ENCODE measurements at places on chromosomes 7 and 10. TPM values are rescaled to one million over a fixed set of nuclear protein-coding genes. Genes with fewer than 3 reads are reported as not detected.

GRCh38 chr10:49012603-49013002 is 73.0 kb upstream of the LRRC18 start:
- H3K4me1 ChIP-seq: no peaks in the 10 kb centered on the region
- no peaks in the 10 kb centered on the region for H3K27me3 ChIP-seq
- no peaks in the 10 kb centered on the region for H3K36me3 ChIP-seq
- no peak for DNase-seq
- no peak overlapping the region for H3K27ac ChIP-seq

GRCh38 chr7:99385564-99385963 is 11.0 kb downstream of the ARPC1B start:
- no peaks in the 10 kb centered on the region for H3K27me3 ChIP-seq
- H3K4me1 ChIP-seq: peaks cover 35% of the 10 kb centered on the region
- peaks cover 52% of the 10 kb centered on the region for H3K36me3 ChIP-seq
- H3K27ac ChIP-seq: peak overlapping the region; percentile 37

DNA sequence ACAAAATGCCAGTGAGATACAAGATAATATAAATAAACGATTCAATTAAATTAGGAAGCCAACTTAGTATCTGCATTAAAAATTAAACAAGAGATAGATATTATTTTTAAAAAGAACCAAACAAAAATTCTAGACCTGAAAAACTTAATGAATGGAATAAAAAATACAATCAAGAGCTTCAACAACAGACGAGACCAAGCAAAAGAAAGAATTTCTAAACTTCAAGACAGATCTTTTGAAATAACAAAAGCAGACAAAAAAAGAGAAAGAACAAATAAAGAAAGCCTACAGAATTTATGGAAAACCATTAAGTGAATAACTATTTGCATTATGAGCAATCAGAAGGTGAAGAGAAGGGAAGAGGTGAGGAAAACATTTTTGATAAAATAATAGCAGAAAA is 555.2 kb downstream of the GRID1 start:
- no peak overlapping the region for H3K4me3 ChIP-seq
- DNase-seq: no peak
- no peaks in the 10 kb centered on the region for H3K36me3 ChIP-seq
- no peaks in the 10 kb centered on the region for H3K27me3 ChIP-seq

DNA sequence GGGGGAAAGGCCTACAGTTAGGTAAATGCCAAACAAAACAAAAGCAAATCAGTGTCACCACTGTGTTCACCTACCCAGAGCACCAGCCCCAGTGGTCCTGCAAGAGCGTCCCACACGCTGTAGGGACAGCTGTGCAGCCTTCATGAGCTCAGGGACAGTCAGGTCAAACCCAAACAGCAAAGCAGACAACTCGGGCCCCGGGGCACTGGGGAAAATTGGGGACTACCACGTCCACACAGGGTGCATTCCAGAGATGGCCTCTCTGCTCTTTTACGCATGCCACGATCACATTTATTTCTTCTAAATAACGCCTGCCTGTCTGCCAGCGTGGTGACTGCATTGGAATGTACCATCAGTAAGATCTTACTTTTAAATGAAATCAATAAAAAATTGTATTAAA is 21.7 kb downstream of the EBF3 start:
- peaks cover 3% of the 10 kb centered on the region for H3K27me3 ChIP-seq
- H3K4me1 ChIP-seq: no peaks in the 10 kb centered on the region
- no peak overlapping the region for H3K4me3 ChIP-seq
- no peak for DNase-seq

GRCh38 chr7:151396328-151396970 is 13.4 kb downstream of the WDR86 start:
- no peaks in the 10 kb centered on the region for H3K36me3 ChIP-seq
- H3K4me1 ChIP-seq: peaks cover 3% of the 10 kb centered on the region
- no peaks in the 10 kb centered on the region for H3K27me3 ChIP-seq
- no peak for DNase-seq
- no peak overlapping the region for H3K4me3 ChIP-seq
- no peak overlapping the region for H3K27ac ChIP-seq

The MOGAT3 gene
- not detected for total RNA-seq

The PON3 gene
- not detected for total RNA-seq

DNA sequence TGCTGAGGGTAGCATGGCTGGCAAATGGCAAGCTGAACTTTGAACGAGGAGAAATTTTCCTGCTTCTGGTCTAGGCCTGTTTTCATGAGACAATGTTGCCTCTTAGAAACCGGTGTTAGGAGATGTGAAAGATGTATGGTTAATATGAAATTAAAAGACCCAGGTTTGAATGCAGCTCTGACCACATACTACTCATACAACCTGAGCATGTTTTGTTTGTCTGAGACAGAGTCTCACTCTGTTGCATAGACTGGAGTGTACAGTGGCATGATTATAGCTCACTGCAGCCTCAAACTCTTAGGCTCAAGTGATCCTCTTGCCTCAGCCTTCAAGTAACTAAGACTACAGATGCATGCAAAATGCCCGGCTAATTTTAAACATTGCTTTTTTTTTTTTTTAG is 193.4 kb upstream of the FZD8 start:
- H3K36me3 ChIP-seq: no peaks in the 10 kb centered on the region
- no peak overlapping the region for H3K27ac ChIP-seq
- no peaks in the 10 kb centered on the region for H3K27me3 ChIP-seq
- DNase-seq: no peak
- H3K4me3 ChIP-seq: no peak overlapping the region

GRCh38 chr10:4174197-4174596 is 389.2 kb upstream of the KLF6 start:
- no peak overlapping the region for H3K4me3 ChIP-seq
- no peaks in the 10 kb centered on the region for H3K36me3 ChIP-seq
- no peak overlapping the region for H3K27ac ChIP-seq
- DNase-seq: peak; percentile 9
- H3K27me3 ChIP-seq: no peaks in the 10 kb centered on the region

- no peaks in the 10 kb centered on the region for H3K27me3 ChIP-seq
- no peaks in the 10 kb centered on the region for H3K4me1 ChIP-seq
- no peak for DNase-seq
- no peaks in the 10 kb centered on the region for H3K36me3 ChIP-seq
- no peak overlapping the region for H3K27ac ChIP-seq
- no peak overlapping the region for H3K4me3 ChIP-seq
These were observed 134.2 kb downstream of the PTN start for GRCh38 chr7:137209151-137209817.

DNA sequence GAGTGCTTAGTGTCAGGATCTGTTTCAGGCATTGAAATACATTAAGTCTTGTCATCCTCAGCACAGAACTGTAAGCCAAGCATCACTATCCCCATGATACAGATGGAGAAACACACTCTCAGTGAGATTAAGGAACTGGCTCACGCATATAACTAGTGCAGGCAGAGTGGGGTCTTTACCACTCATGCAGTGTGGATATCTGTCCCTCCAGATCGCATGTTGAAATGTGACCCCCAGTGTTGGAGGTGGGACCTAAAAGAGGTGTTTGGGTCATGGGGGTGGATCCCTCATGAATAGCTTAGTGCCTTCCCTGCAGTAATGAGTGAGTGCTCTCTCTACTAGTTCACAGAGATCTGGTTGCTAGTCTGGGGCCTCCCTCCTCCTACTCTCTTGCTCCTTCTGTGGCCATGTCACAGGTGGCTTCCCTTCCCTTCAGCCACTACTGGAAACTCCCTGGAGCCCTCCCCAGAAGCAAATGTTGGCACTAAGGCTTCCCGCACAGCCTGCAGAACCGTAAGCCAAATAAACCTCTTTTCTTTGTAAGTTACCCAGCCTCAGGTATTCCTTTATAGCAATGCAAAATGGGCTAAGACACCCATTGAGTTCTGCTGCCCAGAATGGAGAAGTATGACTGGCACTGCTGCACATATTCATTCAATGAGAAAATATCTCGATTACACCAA is 31.8 kb upstream of the MSMB start:
- peaks cover 31% of the 10 kb centered on the region for H3K4me1 ChIP-seq
- H3K27ac ChIP-seq: no peak overlapping the region
- no peaks in the 10 kb centered on the region for H3K27me3 ChIP-seq
- no peaks in the 10 kb centered on the region for H3K36me3 ChIP-seq
- no peak for DNase-seq

- H3K4me3 ChIP-seq: no peak overlapping the region
- DNase-seq: no peak
- H3K4me1 ChIP-seq: no peaks in the 10 kb centered on the region
- no peaks in the 10 kb centered on the region for H3K27me3 ChIP-seq
- H3K36me3 ChIP-seq: peaks cover 47% of the 10 kb centered on the region
These were observed 21.7 kb upstream of the BHLHA15 start for GRCh38 chr7:98189559-98189958.

The SAP25 gene
- total RNA-seq: 13.1 TPM

The CDHR3 gene
- total RNA-seq: 0.93 TPM

- H3K4me1 ChIP-seq: peaks cover 32% of the 10 kb centered on the region
- DNase-seq: no peak
- H3K4me3 ChIP-seq: no peak overlapping the region
- H3K36me3 ChIP-seq: no peaks in the 10 kb centered on the region
- H3K27ac ChIP-seq: peak overlapping the region; percentile 4
These were observed 43.6 kb downstream of the SYPL1 start for GRCh38 chr7:106068538-106068961.

DNA sequence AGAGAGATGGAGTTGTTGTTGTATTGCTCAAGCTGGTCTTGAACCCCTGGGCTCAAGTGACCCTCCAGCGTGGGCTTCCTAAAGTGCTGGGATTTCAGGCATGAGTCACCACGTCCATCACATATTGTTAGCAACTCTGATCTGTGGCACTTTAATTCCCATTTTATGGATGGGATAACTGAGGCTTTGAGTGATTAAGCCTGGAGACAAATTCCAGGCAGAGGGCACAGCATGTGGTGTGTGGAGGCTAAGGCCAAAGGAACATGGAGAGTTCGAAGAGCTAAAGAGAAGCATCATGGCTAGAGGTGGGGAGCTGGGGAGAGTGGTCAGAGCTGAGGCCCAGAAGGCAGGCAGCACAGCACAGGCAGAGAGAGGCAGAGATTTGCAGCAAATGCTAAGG is 458.4 kb downstream of the XPNPEP1 start:
- H3K27ac ChIP-seq: no peak overlapping the region
- H3K36me3 ChIP-seq: no peaks in the 10 kb centered on the region
- H3K4me3 ChIP-seq: no peak overlapping the region
- H3K27me3 ChIP-seq: peaks cover 5% of the 10 kb centered on the region

- H3K36me3 ChIP-seq: peaks cover 5% of the 10 kb centered on the region
- peaks cover 10% of the 10 kb centered on the region for H3K4me1 ChIP-seq
- no peak overlapping the region for H3K27ac ChIP-seq
These were observed 12.4 kb downstream of the UBE2H start for GRCh38 chr7:129940329-129940728.

- H3K27ac ChIP-seq: no peak overlapping the region
- no peak for DNase-seq
- H3K4me3 ChIP-seq: no peak overlapping the region
These were observed 369.3 kb downstream of the PHTF2 start for GRCh38 chr7:78167860-78168259.

GRCh38 chr10:79422178-79422892 is 23.1 kb downstream of the ZCCHC24 start:
- H3K36me3 ChIP-seq: no peaks in the 10 kb centered on the region
- no peak overlapping the region for H3K4me3 ChIP-seq
- no peaks in the 10 kb centered on the region for H3K27me3 ChIP-seq
- H3K4me1 ChIP-seq: no peaks in the 10 kb centered on the region
- DNase-seq: no peak

- H3K27me3 ChIP-seq: peaks cover 35% of the 10 kb centered on the region
- peaks cover 2% of the 10 kb centered on the region for H3K36me3 ChIP-seq
- H3K27ac ChIP-seq: no peak overlapping the region
- H3K4me3 ChIP-seq: no peak overlapping the region
- DNase-seq: peak; percentile 13
- no peaks in the 10 kb centered on the region for H3K4me1 ChIP-seq
These were observed 731.1 kb downstream of the ZWINT start for GRCh38 chr10:55629793-55630490.
